ENCODE measurements at places on chromosomes 7 and 10.
A peak's percentile ranks its signal among the peaks of the same experiment; 100 is the strongest.

- peak; percentile 97 for DNase-seq
Observed at GRCh38 chr10:72552857-72553256, 73.0 kb downstream of the MICU1 start.

DNA sequence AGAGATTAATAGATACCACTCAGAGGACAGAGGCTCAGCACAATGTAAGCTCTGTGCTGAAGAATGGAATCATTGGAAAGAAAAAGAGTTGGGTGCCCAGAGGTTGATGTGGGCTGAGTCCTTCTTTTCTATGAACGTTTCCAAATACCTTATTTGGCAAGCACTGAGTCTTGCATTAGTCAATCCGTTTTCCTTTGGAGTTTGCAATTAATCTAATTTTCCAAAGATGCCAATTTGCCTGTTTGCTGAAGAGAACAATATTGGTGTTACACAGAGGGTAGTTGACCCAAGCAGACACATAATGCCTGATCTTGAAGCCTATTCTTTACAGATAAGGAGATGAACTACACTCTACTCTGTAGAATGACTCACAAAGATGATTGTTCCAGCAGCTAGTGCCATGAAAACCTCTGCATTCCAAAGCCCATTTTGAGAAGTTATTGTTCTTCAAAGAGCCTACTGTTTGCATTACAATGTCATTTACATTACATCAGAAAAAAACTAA, 55.4 kb upstream of the MET start:
- peak; percentile 43 for DNase-seq

DNA sequence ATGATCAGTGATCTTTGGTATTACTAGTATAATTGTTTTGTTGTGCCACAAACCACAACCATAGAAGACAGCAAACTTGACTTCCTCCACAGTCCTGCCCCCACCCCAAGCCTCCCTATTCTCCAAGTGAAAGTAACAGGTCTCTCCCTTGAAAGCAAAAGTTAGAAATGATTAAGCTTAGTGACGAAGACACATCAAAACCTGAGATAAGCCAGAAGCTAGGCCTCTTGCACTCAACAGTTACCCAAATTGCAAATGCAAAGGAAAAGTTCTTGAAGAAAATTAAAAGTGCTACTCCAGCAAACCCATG, 7.5 kb downstream of the SAR1A start:
- no peak for DNase-seq

DNA sequence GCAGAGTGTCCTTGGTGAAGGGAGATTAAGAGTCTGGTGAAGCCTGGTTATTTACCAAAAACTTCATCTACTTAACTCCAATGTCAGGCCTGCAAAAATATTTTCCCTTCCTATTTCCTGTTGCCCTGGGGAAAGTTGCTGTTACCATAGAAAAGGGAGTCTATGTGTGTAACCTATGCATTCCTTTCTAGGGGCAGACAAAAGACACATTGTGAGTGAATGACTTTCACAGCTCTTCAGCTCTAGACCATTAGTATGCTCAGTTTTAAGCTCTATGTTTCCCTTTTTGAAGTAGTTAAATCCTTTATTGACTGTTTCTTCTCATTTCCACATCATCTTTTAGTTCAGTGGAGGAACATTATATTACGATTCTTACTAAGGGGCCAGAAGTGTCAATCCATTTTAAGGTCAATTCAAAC, 45.6 kb upstream of the SGCE start:
- no peak for DNase-seq

DNA sequence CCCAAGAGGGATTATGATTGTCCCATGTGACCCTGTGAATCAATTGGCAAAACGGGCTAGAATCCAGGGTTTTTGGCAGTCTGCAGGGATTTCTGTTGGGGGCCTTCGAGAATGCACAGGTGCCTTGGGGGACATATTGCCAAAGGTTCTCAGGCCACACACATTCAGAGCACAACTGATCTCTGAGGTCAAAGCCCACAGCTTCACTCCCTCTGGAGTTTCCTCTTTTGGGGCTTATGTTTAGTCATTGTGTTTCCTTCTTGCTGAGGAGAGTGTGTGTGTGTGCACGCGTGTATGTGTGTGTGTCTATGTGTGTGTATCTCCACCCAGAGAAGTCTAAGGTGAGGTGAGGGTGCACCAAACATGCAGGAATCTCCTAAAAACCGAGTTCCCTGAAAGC, 8.8 kb downstream of the PPIF start:
- no peak for DNase-seq

GRCh38 chr10:69734797-69735468, 66.8 kb upstream of the COL13A1 start:
- DNase-seq: no peak

GRCh38 chr7:84104826-84105225, 89.8 kb downstream of the SEMA3A start:
- DNase-seq: no peak

GRCh38 chr7:158527038-158527437, 60.6 kb downstream of the PTPRN2 start:
- DNase-seq: no peak

GRCh38 chr7:50821457-50822008, 38.8 kb upstream of the GRB10 start:
- peak; percentile 3 for DNase-seq

DNA sequence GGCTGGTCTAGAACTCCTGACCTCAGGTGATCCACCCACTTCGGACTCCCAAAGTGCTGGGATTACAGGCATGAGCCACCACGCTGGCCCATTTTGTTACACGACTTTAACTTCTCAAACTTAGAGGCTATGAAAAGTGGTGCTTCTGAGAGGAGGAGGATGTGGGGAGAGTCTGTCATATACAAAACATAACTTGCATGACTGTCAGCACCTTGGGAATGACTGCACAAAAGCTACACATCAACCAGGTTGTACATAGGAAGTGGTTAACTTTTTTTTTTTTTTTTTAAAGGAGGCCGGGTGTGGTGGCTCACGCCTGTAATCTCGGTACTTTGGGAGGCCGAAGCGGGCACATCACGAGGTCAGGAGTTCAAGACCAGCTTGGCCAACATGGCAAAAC, 43.4 kb upstream of the GSDME start:
- DNase-seq: no peak

- DNase-seq: no peak
Observed at GRCh38 chr7:106377847-106378361, 93.1 kb upstream of the NAMPT start.

DNA sequence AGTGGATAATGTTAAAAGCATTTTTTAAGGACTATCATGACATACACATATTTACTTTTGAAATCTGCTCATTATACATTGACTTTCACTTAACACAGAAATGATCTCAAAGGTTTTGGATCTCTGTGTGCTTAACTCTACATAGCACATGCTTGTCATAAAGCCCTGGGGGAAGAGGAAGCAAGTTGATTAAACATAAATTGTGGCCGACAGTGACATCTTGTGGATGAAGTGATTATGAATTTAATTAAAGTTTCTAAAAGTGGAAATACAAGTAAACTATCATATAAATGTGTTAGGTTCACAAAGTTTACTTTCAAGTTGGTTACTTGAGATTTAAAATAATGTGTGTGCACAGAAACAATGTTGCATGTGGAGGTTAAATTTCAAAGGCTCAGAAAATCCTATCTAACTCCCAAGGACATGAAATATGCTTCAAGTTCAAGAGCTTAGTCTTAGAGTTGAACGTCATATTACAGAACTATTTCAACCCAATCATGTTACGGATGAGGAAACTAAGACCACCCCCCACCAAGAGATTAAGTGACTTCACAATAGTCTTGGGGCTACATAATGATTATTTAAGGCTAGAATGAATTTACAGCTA, 1247.8 kb downstream of the GATA3 start:
- DNase-seq: peak; percentile 79

- no peak for DNase-seq
Observed at GRCh38 chr7:91468256-91468655, 204.0 kb downstream of the FZD1 start.

DNA sequence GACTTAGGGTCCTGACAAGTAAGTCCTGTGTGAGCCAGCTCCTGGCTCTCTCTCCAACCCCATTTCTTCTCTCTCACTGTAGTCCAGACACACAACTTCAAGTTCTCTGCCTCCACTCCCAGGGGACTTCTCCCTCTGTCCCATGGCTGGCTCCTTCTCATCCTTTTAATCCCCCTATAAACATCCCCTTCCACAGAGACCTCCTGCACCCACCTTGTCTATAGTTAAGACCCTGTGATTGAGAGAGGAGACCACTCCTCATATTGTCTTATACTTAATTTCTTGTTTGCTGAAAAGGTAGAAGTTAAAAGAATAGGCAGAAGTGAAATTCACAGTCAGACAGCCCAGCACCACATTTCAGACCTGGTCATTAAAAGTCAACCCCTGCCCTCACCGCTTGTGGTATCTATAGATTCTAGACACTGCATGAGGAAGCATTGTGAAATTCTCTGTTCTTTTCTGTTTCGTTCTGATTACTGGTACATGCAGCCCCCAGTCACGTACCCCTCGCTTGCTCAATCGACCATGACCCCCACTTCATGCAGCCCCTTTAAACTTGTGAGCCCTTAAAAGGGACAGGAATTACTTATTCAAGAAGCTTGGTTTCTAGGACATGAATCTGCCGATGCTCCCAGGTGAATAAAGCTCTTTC, 125.6 kb upstream of the FRMD4A start:
- no peak for DNase-seq

GRCh38 chr10:128596906-128597305, 470.7 kb upstream of the MKI67 start:
- DNase-seq: no peak

Measured in adipocyte (in vitro differentiated cells).